Right ventricle myocardium superior (tissue), 1 donor: ENCODE measurements at places on chromosomes 3 and 15. TPM values are rescaled to one million over a fixed set of nuclear protein-coding genes. Genes with fewer than 3 reads are reported as not detected.

Gene CLRN1
- not detected for total RNA-seq

Gene WWTR1
- total RNA-seq, result 37.9 TPM

DNA sequence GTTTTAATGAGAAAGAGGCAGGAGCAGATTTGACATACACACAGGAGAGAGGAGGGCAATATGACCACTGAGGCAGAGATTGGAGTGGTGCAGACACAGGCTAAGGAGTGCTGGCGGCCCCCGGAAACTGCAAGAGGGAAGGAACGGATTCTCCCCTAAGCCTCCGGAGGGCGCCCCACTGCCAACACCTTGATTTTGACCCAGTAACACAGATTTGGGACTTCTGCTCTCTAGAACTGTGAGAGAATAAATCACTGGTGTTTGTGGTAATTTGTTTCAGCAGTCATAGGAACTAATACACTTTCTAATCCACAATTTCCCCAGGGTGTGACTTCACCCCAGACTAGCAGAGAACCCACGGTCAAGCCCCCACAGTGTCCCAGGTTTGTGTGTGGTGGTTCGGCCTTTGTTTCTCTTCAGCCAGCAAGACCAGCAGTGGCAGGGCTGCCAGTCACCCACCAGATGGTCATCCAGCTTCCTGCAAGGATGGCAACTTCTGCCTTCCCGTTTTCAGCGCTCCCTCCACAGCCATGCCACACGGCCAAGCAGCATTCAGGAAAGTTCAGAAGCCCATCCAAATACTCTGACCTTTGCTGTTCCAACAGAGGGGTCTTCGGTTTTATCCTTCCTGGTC, 23.6 kb upstream of the TSPAN3 start:
- DNase-seq, result no peak

DNA sequence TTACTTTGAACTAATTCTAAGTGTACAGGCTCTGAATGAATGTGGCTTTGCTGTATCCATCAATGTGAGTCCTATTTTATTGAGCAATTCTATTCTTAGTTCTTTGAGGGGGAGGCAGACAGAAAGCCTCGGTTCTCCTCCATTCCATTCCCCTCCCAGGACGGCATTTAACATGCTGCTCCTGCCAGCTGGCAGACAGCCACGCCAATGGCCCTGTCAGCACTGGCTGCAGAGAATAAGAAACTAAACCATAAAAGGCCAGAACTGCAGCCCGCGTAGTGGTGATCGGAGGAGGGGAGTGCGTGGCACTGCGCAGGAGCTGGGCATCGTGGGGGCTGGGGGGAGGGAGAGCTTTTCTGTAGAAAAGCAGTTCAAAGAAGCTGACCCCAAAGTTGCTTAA, 76.0 kb upstream of the HACD2 start:
- peak; percentile 95 for DNase-seq

GRCh38 chr15:101394056-101394630, 95.4 kb downstream of the PCSK6 start:
- DNase-seq, result no peak
